ENCODE measurements at places on chromosomes 3 and 15.
A peak's percentile ranks its signal among the peaks of the same experiment; 100 is the strongest.

DNA sequence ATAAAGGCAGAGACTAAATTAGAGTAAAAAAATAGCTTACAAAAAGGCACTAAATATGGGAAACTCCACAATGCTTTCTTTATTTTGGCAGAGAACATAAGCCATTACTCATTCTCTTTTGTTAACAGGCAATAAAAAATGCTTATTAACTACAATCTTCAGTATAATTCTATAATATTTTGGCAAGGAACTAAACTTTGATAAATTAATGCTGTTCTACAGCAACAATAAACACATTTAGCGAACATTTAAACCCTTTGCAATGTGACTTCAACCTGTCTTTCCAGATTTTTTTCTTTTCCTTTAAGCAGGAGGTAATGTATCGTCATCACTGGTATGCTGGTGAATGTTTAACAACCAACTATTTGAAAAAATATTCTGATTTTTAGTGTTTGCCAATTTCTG is 42.2 kb upstream of the POU1F1 start:
- no peak for DNase-seq

- no peak for DNase-seq
These were observed 37.4 kb upstream of the PRICKLE2 start for GRCh38 chr3:64262574-64263114.

DNA sequence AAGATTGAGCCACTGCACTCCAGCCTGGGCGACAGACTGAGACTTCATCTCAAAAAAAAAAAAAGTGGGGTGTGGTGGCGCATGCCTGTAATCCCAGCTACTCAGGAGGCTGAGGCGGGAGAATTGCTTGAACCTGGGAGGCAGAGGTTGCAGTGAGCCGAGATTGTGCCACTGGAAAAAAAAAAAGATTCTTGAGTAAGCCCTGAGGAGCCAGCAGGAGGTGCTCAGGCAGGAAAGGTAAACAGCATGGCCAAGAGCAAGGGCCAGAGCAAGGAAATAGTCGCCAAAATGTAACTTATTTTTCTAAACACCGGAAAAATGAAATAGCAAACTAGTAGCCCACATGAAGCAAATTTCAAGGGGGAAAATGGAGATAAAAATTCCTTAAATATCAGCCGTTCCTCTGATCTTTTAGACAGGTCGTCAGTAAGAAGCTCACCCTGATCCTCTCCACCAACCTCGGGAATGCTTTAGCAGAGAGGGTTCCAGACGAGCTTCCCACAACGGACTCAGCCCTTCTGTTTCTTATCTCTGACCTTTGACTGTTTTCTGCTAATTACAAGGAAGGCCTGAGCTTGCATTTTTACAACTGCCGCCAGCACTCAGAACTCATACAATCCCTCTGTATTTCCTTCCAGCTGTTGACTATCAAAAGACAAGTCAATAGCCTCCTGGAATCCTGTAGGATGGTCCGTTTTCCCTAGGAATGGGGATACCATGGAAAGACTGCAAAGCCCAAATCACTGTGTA is 45.0 kb upstream of the AKAP13 start:
- DNase-seq, result no peak

- DNase-seq, result no peak
These were observed 109.3 kb downstream of the C3orf38 start for GRCh38 chr3:88259045-88259444.

DNA sequence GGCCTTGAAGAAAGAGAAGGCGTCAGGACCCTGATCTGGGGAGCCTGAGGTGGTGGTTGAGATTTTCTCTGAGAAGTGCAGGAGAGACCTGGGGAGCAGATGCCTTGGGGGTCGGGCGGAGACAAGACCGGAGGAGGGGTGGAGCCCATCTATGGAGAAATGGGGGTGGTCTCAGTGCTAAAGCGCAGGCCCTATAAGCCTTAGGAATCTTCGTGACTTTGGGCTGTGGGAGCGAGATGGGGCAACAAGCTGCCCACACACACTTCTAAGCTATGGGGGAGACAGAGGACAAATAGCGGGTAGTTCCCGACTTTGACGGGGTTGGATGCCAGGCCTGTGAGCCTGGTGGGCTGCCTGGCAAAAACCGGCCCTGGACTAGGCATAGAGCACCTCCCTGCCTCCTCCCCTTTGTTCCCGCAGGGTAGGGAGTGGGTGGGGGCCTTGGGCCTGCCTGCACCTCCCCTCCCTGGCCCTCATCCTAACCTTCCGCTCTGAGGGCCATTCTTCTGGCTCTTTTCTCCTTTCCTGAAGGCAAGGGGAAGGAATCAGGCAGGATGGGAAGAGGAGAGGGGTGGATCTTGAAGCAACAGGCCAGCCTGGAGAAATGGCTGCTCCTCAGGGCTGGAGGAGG is 880 bp downstream of the NISCH start:
- no peak for DNase-seq

DNA sequence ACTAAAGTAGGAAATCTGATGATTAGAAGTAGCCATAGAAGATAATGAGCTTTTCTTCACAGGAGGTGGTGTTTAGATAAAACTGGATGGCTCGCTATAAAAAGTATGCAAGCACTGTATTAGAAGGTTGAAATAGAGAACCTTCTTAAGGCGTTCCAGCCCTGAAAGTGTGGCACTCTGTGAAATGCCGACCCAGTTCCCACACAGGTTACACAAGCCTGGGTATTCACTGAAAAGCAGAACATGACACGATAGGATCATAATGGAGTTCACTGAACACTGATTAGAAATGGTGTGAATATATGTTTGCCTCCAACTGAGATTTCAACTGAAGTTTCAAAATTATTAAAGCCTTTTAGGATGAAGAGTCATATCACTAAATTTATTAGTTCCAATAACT is 15.0 kb upstream of the LRRC34 start:
- DNase-seq, result no peak

- DNase-seq, result no peak
These were observed 185.8 kb upstream of the ROBO1 start for GRCh38 chr3:79953591-79954101.

DNA sequence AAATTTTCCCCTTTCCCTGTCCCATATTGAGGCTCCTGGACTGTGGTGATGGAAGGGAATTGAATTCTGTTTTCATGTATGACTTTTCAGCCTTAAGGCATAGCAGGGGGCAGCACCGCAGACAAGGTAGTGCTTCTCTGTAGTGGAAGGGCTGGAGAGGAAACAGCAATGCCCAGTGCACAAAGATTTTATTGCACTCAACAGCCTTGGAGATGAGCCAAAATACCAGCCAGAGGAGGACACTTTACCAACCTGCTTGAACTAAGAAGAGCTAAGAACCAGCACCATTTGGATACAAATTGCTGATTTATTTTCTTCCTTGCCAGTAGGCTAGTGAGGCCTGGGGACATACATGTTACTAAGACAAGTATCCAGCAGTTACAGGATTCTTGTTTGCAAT is 98.7 kb downstream of the KCNMB2 start:
- no peak for DNase-seq

DNA sequence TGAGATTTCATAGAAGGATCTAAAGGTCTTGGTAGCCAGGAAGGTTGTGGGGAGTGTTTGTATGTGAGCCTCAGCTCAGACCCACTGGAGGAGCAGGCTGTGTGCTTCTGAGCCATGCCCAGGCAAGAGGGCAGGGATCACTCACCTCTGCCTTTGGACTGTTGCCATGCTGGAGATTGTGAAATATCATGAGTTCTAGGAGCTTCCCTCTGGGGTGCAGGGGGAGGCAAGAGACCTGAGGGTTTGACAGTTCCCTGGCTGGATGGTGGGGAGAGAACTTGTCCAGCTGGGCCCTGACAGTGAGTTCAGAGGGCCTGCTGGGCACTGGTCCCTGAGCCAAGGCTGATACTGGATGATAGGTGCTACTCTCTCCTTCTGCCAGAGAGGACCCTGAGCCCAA is 6.0 kb downstream of the SLC6A1 start:
- no peak for DNase-seq

GRCh38 chr3:64344721-64345207 is 119.5 kb upstream of the PRICKLE2 start:
- DNase-seq, result no peak

DNA sequence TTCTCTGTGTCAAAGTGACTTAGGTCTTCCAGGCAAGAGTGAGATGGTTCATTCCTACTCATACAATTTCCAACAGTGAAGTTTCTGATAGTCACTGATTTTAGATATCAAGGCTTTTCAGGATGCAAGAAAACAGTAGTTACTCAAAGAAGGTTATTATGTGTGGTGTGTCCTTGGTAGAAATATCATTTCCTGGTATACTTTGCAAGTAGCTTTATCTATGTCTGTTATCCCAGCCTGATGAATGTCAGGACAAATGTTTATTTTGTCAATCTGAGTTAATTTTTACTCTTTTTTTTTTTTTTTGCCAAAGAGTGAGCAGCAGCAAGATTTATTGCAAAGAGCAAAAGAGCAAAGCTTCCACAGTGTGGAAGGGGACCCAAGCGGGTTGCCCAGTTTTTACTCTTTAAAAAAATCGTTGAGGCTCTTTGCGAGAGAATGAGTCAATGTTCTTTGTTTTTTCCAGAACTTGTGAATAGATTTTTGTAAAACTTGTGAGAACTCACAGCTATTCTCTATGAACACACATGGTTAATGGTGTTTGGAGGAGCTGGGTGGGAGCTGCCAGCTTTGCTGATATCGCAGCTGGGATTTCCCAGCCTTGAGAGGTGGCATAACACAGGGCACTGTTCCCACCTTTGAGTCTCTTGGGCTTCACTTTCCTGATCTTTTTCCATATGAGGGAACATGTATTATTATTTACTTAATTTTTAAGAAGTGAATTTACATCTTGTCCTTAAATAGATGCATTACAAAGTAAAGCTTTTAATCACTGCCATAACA is 51.9 kb downstream of the SV2B start:
- no peak for DNase-seq

GRCh38 chr3:8416965-8417364 is 84.7 kb upstream of the LMCD1 start:
- peak; percentile 3 for DNase-seq

DNA sequence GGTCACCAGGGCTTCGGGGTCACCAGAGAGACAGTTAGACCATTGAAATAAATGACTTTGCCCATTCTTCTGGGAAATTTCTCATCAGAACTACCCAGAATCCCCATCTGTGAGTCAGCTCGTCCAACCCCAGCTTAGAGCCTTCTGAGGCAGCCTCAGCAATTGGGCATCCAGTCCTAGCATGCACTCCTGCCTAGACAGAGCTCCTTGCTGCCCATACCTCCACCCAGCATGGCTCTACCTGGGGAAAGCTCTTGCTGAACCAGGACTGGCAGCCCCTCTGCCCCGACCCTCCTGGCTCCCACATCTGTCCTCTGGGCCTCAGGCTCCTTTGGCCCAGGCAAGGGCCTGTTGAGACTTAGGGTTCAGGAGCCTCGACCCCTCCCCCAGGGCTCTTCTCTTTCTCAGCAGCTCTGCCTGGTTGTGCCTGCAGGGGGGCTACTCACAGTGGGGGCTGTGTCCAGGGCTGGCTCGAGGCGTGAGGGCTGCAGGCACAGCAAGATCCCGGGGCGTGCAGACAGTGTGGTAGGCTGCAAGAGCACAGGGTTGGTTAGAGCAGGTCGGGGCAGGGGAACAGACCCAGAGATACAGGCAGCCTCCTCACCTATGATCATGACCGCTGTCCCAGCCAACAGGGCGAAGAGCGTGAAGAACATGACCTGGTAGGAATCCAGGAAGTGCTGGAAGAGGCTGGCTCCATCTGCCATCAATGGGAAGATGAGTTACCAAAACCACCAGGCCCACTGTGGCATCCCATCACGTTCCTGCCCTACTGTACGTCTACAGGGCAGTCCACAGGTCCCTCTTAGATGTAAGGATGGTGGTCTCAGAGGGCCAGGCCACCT is 101.3 kb downstream of the NUP210 start:
- DNase-seq, result no peak

DNA sequence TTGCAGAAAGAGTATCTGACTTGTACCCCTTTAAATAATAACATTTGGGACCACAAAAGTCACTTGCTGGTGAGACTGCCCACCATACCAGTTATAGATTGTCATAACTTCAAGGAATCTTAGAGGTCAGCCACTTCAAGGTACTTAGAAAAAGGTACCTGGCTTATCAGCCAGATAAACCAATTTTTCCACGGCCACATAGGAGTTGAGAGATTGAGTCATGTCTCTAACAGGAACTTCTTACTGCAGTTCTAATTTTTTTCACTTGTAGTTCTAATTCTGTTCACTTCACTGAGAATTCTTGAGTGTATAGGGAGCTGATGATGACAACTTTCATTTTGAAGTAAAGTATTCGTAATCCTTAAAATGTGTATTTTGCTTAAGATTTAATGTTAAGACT is 317.1 kb upstream of the CBLB start:
- DNase-seq, result no peak

GRCh38 chr3:152428577-152428976 is 159.8 kb downstream of the MBNL1 start:
- no peak for DNase-seq

GRCh38 chr3:132622148-132622547 is 25.1 kb downstream of the ACKR4 start:
- no peak for DNase-seq

DNA sequence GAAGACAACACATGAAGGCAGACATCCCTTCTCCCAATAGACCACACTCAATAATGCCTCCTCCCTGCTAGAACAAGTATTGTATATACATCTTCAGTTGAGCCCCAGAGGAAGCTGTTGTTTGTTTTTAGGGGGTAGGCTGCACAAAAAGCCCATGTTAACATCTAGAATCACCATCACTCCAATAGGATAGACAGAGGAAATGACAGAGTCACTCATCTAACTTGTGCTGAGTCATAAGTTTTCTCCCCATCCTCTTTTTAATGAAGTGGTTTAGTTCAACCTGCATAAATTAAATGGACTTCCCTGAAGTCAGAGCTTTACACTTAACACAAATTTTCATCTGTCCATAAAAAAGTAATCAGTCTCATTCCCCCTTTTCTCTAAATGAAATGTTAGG is 122.9 kb upstream of the SPATA12 start:
- DNase-seq, result no peak

DNA sequence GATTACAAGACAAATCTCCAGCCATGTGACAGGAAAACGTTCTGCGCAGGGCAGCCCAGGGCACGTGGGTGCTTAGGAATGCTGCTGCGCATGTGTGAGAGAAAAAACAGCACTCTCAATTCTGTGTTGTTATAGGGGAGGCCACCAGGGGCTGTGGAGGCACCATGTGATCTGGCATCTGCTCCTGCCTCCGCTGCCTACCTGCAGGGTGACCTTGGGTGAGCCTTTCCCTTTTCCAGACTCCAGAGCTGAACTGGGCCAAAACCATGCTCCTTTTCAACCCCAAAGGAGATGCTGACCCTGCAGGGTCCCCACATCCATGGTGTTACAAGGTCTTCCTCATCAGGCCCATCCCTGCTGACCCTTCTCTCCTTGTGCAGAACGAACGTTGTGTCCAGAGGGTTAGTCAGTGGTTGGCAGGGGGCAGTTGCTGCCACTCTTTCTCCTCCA is 81.5 kb upstream of the RASGRF1 start:
- DNase-seq, result no peak

All from activated T-cell treated with anti-CD3 and anti-CD28 coated beads, Interleukin-2, amount 50 U/mL, for 72 hours (primary cell).